ENCODE measurements at places on chromosomes 2 and 18.

DNA sequence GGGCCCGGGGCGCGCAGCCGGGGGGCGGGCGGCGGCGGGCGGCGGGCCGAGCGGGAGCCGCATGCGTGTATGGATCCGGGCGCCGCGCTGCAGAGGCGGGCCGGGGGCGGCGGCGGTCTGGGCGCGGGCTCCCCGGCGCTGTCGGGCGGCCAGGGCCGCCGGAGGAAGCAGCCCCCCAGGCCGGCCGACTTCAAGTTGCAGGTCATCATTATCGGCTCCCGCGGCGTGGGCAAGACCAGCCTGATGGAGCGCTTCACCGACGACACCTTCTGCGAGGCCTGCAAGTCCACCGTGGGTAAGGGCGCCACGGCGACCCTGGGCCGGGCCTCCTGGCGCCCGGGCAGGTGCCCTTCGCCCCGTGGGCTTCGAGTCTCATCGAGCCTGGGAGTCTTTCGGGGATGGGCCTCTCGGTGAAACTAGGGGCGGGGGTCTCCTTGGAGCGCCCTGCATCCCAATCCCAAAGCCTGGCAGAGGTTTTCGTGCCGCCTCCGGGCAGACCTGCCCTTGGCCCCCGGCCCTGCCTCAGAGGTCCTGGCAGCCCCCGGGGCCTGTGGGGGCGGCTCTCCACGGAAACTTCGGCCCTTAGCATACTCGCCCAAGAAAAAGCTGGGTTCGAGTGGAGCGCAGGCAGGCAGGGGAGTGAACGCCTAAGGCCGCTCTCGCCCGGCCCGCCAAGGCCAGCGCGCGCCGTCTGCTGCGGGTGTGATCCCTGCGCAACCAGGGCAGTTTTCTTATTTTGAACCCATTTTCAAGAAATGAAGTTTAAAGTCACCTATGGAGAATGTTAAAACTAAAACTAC is 622 bp downstream of the RAB12 start:
- peak; percentile 45 for DNase-seq

DNA sequence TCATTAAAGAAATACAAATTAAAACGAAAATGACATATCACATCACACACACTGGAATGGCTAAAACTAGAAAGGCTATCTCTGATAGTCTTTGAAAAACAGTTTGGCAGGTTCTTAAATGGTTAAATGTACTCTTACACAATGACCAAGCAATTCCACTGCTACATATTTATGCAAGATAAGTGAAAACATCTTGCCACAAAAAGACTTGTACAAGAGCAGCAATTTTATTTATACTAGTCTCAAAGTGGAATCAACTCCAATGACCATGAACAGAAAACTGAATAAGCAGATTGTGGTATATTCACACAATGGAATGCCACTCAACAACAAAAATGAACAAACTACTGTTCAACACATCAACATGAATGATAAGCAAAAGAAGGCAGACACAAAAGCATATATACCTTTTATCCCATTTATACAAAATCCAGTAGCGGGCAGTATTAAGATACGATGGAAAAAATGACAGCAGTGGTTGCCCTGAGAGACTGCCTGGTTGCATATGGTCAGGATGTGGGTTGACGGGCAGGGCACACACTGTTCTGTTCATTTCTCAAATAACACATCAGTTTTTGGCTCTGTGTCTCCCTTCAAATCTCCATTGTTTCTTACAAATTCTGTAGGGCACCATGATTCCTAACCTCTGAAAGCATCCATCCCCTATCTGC is 25.4 kb downstream of the SP100 start:
- DNase-seq = peak; percentile 51

DNA sequence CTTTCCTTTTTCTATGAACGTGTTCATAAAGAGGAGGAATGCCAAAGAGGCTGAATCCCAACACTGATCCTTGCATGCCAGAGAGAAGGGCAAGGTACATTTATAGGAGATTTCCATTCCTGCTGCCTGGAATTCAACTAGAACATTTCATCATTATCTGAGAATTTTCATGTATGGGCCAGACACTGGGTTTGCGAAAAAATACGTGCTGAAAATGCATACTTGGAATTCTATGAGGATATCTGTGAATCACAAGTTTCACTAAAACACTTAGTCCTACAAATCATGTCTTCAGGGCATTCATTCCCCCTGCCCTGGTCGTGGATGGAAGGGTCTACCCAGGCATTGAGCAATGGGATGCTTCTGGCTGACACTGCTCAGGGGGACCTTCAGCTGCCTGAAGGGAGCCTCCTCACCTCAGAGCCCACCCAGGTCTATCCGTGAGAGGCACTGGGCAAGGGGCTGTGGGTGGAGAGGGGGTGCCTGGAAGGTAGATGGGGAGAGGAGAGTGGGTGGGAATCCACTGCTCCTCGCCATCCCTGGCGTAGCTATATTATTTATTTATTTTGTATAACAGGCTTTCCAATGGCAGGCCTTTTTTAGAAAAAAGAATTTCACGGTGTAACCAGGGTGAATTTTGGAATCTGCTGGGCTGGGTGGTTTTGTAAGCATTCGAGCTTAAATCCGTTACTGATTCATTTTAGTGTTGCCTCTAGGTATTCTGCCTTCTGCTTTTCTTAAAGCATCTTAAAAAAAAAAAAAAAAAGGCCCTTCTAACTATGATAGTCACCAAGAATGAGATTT is 560.6 kb upstream of the ID2 start:
- no peak for DNase-seq

DNA sequence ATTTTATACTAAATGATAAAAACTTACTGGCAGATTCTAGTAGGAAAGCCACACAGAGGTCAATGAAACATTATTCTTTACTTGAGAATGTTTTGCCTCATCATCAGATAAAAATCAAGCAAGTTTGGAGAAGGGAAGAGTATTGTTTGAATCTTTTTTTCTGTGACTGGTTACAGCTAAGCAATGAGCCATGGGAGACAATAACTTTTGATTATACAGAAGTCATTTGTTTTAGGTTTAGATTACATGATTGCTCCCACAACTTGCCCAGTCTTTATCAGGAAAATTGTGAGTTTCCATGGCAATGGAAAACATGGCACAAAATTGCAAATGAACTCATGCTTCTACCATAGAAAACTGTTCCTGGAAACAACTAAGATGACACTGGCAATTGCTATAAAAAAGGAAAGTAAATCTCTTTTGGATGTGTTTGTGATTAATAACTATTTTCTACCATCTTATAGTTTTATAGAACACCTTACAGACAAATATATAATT is 476.8 kb downstream of the MBD2 start:
- DNase-seq = no peak

GRCh38 chr2:54435325-54436226 is 20.6 kb upstream of the SPTBN1 start:
- DNase-seq = no peak

DNA sequence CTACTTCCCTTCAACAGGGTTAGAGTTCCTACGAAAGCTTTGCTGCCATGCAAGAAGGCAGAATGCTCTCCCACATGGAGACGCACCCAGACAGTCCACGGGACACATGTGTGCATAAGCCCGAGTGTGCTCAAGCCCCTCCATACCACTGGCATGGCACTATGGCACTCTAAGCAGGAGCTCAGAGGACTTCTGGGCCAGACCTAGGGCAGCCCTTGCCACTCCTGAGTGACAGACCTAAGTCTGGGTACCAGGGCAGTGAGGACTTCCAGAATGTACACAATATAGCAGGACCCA is 11.4 kb upstream of the ARID5A start:
- peak; percentile 46 for DNase-seq

GRCh38 chr18:26791676-26792075 is 73.8 kb downstream of the AQP4 start:
- DNase-seq = no peak

- no peak for DNase-seq
Observed at GRCh38 chr2:172241222-172241621, 138.5 kb upstream of the DLX2 start.

DNA sequence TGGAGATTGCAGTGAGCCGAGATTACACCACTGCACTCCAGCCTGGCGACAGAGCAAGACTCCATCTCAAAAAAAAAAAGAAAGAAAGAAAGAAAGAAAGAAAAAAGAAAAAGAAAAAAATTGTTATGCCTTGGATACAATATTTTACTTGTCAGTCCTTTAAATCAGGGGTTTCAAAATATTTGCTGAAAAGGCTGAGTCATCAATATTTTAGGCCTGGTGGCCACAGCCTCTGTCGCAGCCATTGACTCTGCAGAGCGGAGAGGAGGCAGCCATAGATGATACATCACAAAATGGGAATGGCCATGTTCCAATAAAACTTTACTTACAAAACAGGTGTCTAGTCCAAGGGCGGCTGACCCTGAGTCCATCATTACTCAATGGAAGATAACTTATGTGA is 314.8 kb upstream of the SALL3 start:
- no peak for DNase-seq

- no peak for DNase-seq
Observed at GRCh38 chr2:73386342-73386868, 769 bp downstream of the ALMS1 start.

DNA sequence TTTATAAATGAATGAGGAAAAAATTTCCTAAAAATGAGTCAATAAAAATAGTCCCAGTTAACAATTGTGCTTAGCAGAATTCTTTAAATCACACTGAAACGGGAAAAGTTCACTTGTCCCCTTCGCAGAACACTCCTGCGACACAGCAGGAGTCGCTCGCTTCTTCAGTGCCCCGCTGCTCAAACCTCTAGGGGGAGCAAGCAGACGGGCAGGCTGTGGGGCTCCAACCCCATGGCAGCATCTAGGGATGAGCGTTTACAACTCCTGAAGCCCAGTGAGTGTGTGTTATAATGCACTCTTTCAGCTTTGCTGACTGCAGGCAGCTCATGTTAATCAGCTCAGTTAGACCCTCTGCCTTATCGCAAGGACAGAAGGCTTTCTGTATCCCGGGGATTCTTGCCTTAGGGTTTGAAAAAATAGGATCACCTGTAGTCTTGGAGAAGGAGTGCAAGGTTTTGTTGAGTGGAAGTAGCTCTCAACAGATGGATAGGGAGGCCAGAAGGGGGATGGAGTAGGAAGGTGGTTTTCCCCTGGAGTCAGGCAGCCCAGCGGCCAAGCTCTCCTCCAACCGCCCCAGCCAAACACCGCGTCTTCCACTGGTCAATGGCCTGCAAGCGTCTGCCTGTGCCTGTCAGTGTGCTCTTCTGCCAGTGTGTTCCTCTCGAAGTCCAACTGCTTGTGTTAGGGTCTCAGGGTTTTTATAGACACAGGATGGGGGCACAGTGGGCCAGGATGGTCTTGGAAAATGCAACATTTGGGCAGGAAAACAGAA is 1977.7 kb upstream of the LRRTM1 start:
- DNase-seq = no peak

DNA sequence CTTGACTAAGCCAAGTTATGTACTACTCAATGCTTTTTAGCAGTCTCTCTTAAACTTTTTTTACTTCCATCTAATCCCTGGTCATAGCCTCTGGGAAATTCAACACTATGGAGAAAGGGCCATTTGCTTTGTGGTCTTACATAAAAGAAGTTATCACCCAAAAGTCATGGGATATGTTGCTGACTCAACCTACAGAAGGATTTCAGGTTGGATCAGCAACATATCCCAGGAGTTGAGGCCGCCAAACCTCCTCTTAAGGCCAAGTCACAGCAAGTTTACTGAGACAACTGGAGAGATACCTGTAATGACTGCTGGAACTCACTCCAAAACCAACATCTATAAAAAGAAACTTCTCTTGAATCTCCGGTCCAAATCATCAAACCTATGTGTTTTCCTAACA is 141.1 kb downstream of the IRS1 start:
- DNase-seq = no peak

DNA sequence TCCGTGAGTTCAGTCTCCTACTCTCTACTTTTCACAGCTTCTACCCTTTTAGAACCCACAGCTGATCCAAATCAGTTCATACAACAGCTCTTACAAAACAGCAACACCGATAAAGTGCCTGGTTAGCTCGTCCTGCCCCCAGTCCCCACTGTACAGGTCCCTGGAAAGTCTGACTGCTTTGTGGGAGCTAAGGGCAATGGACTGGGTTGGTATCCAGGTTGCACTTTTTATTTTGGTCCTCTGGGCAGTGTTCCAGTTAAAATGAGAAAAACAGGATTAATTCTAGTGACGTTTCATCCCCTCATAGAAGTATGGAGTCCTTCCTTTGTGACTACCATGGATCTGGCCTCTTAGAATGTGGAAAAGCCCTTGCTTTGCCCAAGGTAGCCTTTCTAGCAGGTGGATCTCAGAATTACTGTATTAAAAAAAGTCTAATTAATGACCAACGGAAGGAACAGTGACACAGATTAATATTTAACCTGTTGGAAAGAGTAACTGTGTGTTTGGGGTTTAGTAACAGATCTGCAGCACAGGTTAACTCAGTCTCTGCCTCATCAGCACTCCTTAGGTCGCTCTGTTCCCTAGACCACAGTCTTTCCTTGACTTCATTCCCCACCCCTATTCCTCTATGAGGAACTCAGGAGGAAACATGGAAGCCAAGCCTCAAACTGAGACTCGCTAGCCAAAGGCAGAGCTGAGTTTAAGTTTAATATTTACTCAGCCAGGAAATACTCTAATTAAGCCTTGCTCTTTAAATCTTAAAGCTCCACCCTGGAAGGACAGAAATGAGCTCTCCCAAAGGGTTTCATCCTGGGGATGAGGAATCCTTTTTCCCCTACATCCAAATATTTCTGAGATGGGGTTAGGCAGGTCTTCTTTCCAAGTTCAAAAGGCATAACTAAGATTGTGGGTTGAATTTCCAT is 52.8 kb upstream of the ITGA6 start:
- DNase-seq = no peak

- no peak for DNase-seq
Observed at GRCh38 chr2:145038041-145038525, 518.2 kb upstream of the ZEB2 start.

GRCh38 chr2:57107353-57107752 is 923.6 kb downstream of the CCDC85A start:
- no peak for DNase-seq

Measured in activated T-cell treated with anti-CD3 and anti-CD28 coated beads, Interleukin-2, amount 50 U/mL, for 48 hours (primary cell).